ENCODE measurements at places on chromosomes 5 and 9.

GRCh38 chr5:137245438-137245837 is 253.7 kb downstream of the SPOCK1 start:
- DNase-seq: no peak

DNA sequence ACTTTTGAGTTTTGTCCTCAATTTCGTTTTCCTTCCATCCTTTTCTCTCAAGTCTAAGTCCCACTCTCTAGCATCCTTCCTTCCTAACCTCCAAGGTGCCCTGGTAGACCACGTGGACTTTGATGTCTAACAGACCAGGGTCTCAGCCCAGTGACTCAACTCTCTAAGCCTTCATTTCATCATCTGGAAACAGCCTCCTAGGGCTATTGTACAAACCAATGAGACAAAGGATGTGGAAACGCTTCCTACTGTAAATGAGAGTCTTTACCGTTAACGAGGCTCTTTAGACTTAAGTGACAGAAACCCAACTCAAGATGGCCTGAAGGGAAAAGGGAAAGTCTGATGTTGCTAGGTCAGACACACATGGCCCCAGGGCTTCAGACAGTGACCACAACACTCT is 49.2 kb upstream of the CPLX2 start:
- peak; percentile 60 for DNase-seq

- DNase-seq: no peak
Observed at GRCh38 chr9:76221423-76221822, 172.8 kb downstream of the RFK start.

DNA sequence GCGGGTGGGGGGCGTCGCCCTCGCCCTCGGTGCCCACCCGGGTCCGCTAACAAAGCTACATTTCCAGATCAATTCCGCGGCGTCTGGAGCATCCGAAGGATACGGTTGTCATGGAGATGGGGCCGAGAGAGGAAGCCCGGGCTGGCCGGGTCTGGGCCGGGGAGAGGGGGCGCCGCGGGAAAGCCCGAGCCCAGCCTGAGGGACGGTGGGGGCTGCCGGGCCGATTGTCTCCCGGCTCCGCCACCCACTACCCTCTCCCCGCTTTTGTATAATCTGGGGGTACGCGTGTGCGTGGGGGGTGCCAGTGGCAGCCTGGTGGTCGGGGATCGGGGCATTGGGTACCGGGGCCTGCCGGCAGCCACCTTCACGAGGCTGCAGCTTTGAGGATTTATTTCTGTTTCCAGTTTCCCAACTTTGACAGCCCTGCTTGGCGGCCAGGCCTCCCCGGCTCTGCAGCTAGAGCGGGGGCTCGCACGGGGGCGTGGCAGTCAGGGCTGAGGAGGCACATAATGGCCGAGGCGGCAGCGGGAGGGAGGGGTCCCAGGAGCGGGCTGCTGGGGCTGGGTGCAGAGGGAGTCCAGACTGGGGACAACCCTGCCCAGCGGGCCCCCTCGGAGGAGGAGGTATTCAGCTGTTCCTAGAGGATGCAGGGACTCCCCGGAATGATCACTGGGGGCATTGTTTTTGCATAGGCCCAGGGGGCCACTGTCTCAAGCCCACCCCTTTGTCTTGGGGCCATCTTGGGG is 626 bp downstream of the PSD2 start:
- no peak for DNase-seq

DNA sequence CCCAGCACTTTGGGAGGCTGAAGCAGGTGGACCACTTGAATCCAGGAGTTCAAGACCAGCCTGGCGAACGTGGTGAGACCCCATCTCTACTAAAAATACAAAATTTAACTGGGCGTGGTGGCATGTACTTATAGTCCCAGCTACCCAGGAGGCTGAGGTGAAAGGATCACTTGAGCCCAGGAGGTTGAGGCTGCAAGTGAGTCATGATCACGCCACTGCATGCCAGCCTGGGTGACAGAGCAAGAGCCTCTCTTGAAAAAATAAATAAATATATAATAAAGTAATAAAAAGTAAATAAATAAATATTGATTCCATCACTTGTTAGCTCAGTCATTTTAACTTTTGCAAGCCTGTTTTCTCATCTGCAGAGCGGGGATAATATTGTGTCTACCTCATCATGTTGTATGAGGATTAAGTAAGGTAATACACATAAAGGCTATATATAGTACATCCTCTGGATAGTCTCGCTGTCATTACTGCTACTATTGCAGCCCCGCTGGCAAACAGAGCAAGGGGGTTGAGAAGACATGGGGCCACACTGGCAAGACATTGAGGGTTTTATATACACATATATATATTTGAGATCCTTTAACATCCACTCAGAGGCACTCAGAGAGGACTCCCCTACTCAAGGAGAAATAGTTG is 210.9 kb downstream of the C9orf152 start:
- DNase-seq: no peak

GRCh38 chr9:129242971-129243561 is 65.0 kb upstream of the IER5L start:
- DNase-seq: no peak

- DNase-seq: peak; percentile 61
Observed at GRCh38 chr5:96434201-96434645, 1.2 kb upstream of the PCSK1 start.

DNA sequence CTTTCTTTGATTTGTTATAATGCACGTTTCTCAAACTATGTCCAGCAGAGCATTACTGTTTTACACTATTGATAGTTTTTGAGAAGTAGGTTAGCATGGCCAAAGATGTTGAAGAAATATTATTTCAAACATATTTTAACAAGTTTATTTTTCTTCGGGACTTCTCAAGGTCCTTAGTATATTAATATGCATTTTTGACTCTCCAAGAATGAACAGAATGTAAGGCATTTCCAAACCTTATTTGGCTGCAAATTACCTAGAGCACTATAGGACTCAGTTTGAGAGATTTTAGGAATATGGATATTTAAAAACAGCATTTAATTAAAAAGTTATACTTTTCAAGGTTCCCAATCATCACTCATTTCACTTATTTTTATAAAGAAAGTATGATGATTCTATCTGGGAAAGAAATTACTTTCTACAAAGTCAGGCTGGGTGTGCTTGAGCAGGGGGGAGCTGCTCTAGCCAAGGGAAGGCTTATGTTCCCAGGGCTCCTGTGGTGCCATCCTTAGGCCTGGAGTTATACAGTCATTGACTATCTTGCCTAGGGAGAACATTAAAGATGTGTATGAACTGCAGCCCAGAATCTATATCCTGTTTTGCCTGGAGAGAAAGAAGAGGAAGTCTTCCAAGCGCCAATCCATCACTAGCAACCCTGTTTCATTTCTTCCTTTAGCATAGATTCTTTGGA is 27.6 kb upstream of the NREP start:
- no peak for DNase-seq

DNA sequence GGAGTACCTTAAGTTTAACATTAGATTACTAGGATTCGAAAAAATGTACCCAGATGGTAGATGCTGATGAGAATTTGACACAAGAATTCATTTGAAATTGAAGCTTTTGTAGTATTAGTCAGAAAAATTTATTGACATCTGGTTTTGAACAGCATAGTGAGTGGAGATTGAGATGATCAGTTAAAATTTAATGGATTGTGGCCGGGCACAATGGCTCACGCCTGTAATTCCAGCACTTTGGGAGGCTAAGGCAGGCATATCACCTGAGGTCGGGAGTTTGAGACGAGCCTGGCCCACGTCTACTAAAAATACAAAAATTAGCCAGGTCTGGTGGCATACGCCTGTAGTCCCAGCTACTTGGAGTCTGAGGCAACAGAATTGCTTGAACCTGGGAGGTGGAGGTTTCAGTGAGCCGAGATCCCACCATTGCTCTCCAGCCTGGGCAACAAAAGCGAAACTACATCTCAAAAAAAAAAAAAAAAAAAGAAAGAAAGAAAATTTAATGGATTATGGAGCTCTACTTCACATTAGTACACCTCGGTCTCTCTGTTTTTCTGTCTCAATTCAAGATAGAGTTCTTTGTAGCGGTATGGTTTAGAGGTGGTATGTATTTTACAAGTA is 21.0 kb downstream of the NDFIP1 start:
- no peak for DNase-seq

DNA sequence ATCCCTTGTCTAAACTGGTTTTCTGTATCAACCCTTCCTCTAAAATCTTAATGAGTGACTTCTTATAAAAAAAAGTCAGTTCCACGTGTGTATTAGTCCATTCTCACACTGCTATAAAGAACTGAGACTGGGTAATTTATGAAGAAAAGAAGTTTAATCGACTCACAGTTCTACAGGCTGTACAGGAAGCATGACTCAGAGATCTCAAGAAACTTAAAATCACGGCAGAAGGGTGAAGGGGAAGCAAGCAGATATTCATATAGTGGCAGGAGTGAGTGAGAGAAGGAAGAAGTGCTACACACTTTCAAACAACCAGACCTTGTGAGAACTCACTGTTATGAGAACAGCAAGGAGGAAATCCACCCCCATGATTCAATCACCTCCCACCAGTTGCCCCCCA is 307.8 kb upstream of the ARRDC3 start:
- no peak for DNase-seq

Measured in activated CD8-positive, alpha-beta memory T cell treated with anti-CD3 and anti-CD28 coated beads, Interleukin-2, amount 50 U/mL, for 48 hours (primary cell).